ENCODE measurements at places on chromosomes 13 and 19.

- no peak for DNase-seq
Measured at GRCh38 chr13:98532254-98532653, 44.7 kb downstream of the STK24 start.

DNA sequence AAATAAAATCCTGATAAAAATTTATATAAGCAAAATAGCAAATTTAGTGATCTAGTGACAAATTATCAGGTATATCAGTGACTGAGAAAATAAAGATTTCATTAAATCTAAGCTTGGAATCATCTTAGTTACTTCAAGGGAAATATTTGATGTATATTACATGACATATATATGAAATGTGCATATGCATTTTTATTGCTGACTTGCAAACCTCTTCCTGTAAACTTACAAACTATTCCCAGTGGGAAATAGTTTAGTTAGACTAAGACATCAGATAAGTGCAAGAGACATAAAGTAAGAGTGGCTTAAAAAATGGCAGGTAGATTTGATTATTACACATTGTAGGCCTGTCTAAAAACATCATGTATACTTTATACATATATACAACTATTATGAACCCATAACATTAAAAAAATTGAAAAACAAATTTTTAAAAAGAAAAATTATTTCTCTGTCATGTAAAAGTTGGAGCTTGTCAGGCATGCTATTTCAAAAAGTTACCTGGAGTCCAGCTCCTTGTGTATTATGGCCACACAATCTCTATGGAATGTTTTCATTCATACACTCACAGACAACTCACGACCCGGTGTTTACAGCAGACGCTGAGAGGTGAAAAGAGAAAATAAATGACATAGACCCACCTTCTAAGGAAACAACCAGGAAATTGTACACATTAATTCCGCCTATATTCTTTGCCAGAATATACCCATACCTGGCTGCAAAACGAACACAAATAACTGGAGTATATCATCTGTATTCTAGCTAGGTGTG, 724.5 kb downstream of the SLITRK6 start:
- DNase-seq = no peak

- DNase-seq = no peak
Measured at GRCh38 chr13:71503781-71504180, 363.2 kb downstream of the DACH1 start.

GRCh38 chr13:41694545-41695301, 237.4 kb downstream of the RGCC start:
- no peak for DNase-seq

All from lower leg skin (tissue), 4 donors.